Uterus (tissue), 4 donors: ENCODE measurements at places on chromosomes 5 and 9. TPM values are rescaled to one million over a fixed set of nuclear protein-coding genes. Genes with fewer than 3 reads are reported as not detected.

Gene NUTM2G
- not detected for total RNA-seq

DNA sequence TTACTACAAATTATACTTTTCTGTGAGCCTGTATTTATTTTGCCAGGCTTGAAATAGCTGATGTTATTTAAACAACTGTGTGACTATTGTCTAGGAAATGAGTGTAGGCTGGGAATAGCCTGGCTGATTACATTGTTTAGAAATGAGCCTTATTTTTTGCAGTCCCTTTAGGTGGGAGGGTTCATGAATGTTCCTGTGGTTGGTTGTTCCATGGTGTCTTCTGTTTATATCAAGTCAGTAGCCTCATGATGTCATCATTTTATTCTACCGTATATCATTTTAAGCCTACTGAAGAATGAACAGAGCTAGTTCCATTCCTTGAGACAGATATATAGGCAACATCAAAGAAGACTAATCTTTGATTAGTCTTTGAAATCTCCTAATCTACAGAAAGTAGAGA is 53.1 kb downstream of the MAP1B start:
- DNase-seq = no peak

DNA sequence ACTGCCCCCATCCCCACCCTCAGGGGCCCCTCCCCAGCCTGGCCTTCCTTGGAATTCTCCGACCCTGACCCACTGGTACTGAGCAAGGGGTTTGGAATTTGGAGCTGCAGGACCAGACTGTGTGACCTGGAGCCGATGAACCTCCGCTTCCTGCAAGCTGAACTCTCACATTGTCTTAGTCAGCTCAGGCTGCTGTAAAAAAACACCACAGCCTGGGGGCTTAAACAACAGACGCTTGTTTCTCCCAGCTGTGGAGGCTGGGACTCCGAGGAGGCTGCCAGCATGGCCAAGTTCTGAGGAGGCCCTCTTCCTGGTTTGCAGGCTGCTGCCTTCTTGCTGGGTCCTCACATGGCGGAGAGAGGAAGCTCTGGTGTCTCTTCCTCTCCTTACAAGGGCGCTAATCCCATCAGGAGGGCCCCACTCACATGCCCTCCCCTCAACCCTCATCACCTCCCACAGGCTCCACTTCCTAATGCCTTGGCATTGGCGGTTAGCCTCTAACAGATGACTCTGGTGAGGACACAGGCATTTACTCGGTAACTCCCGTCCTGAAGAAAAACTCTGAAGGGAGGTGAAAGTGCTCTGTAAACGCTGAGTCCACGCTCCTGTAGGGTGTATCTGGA is 42.4 kb downstream of the C5orf15 start:
- no peak for DNase-seq

GRCh38 chr5:58244819-58245475 is 214.9 kb downstream of the PLK2 start:
- no peak for DNase-seq

DNA sequence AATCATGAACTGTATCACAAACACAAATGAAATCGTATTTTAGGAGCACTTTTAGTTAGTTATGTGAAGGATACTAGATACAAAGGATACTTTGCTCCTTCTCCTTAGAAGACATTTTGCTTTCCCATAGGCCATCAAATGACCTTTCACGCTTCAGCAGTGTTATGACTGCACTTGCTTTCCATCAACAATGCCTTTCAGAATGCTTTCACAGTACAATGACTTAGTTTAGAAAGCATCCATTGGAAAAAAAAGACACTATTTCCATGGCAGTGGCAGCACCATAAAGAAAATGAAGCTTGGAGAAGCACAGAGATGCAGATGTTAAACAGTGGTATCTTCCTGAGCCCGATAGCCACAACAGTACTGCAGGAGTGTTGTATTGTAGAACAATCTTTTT is 203.9 kb downstream of the PCSK1 start:
- DNase-seq = no peak

Gene GALNT12
- 2.5 TPM for total RNA-seq

DNA sequence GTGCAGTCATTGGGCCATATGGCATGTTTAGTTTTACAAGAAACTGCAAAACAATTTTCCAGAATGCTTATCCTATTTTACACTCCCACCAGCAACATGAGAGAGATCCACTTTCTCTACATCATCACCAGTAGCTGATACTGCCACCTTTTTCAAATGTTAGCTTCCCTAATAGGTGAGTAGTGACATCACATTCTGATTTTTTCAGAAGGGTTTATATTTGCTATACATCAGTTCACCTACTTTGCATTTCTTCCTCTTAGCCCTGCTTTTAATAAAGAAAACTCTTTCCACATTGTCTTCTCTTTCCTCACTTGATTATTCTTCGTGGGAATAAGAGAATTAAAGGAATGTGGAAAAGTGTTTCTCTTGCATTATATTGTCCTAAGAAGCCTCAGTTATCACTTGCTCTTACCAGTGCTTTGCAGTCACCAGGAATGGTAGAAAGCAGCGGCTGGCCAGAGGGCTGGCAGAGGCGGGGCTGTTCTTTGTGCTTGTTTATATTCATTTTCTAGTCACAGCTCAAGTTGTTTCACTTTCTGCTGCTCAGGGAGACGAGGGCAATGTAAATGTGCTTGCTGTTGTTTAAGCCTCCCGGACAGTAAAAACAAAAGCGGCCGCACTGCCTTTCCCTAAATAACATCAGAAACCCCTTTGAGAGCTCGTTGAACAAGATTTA is 164.8 kb downstream of the HSD17B3 start:
- no peak for DNase-seq

DNA sequence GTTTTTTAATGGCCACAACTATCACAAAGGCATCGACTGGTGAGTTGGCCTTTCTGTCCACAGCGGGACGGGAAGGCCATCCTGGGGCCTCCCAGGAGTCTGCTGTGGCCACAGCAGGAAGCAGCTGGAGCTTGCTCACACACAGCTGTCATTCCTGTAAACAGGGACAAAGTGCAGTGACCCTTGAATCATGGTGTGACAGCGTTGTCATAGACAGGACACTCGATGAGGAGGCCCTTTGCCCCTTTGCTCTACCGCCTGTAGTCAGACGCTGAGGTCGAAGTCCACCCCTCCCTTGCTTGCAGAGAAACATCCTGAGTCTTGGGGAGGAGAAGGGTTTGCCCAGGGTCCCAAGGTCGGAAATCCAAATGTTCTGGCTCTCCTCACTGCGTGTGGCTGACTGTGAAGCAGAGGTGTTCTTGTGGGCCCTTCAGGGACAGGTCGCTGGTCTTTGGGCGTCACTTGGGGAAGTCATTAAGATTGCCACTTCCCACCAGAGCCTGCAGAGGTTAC is 35.1 kb downstream of the NDST1 start:
- DNase-seq = no peak

- DNase-seq = no peak
These were observed 12.6 kb downstream of the TMEM161B start for GRCh38 chr5:88256037-88256436.

GRCh38 chr9:117696154-117696553 is 8.0 kb upstream of the TLR4 start:
- no peak for DNase-seq

DNA sequence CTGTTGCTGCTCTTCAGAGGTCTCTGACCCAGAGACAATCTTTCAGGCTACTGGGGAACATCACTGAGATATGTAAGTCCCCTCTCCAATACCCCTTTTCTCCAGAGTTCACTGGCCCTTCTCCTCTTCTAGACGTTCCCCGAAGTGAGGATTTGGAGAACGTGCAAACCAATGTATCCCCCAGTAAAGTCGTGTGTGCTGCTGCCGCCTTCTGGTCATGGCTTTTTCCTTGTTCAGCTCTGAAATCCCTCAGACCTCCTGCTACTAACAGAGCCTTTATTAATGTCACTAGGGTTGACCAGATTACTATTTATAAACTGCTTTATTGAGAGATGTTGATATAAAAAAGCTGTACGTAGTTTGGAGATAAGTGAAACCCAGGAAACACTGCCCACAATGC is 1028.6 kb downstream of the CDH9 start:
- DNase-seq = no peak

DNA sequence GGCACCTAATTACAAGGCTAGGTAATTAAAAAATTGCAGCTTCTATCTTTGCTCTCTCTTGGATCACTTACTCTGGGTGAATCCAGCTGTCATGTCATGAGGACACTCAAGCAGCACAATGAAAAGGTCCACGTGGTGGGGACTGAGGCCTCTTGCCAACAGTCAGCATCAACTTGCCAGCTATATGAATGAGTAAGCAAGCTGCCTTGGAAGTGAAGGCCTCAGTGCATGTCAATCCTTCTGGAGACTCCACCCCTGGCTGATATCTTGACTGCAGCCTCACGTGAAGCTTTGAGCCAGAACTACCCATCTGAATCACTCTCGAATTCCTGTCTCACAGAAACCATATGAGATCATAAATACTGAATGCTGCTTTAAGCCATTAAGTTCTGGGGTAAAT is 140.5 kb downstream of the SNX18 start:
- no peak for DNase-seq

GRCh38 chr5:76521240-76521758 is 101.9 kb downstream of the F2RL2 start:
- no peak for DNase-seq

- DNase-seq = no peak
These were observed 9.9 kb upstream of the PRR16 start for GRCh38 chr5:120454094-120454798.

DNA sequence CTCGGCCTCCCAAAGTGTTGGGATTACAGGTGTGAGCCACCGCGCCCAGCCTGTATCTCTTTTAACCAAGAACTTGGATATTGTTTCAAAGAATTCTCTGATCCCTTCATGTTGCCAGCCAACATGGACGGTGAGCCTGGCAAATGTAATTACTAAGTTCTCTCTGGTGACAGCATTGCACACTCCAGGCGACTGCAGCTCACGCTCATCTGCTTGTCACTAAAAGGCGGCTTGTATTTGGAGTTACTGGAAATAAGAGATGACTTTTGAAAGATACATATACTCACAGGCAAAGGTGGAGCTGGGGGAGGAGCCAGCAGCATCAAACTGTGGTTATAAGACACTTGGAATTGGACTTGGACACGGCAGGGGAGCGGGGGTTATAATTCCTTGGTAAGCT is 172.3 kb downstream of the SLIT3 start:
- DNase-seq = no peak

Gene CXCL14
- total RNA-seq = 10.9 TPM

Gene ZNF608
- total RNA-seq = 11.1 TPM

DNA sequence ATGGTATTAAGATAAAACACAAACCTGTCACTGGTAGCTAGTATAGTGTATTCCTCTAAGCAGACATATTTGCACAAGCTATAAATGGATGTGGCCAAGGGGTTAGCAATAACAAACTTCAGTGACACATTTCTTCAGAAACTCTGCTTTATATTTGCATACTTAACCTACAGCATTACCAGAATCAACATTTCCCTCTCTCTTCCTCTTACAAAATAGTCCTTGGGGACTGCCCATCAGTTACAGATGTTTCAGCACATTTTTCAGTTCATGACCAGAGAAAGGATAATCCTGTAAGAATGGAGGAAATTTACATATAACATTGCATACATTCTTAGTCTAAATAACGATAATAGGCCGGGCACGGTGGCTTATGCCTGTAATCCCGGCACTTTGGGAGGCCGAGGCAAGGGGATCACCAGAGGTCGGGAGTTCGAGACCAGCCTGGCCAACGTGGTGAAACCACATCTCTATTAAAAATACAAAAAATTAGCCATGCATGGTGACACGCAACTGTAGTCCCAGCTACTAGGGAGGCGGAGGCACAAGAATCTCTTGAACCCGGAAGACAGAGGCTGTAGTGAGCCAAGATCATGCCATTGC is 25.3 kb upstream of the SLC1A1 start:
- no peak for DNase-seq
